Left ventricle myocardium superior (tissue), 1 donor: ENCODE measurements at places on chromosomes 7 and 10. TPM values are rescaled to one million over a fixed set of nuclear protein-coding genes. Genes with fewer than 3 reads are reported as not detected.

HEPACAM2 gene
- not detected for total RNA-seq

PRDX3 gene
- total RNA-seq: 288 TPM

LYZL2 gene
- total RNA-seq: not detected

GRCh38 chr7:10122551-10123100 lies 851.0 kb upstream of the PHF14 start:
- DNase-seq: peak; percentile 28

HMX3 gene
- total RNA-seq: not detected

DNA sequence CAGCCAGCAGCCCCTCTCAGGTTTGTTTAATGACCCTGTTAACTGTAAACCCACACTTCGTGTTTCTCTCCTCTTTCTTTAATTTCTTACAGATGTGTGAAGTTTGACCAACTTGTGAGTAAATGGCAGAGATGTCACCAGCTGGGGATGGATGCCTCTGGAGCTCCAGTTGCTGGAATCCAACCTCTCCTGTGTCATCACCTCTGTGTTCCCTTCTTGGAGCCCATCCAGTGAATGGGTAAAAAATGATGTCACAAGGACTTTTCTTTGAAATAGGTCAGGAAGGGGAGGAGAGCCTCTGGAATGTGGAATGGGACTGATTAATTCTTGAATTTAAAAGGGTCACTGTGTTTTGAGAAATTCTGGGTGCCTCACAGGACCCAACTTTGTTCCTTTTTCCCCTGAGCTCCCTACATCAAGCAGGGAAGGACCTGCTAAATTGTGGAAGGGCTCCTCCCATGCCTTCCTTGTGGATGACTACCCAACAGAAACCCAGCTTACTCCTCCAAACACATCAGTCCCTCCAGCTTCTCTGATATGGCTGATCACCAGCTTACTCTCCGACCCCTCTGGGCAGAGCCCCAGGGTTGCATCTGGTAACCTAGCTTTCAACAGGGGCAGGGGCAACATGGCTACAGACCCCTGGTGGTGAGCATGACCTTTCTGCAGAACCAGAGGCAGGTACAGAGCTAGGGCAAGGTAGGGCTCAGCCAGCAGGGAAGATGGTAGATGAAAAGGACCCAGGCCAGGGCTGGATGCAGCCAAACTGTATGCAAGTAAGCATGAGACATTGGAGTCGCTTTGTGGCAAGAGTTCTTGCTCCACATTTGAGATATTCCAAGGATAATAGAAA lies 67.5 kb downstream of the STRA8 start:
- DNase-seq: no peak
